ENCODE measurements at places on chromosomes 12 and 14. TPM values are rescaled to one million over a fixed set of nuclear protein-coding genes. Genes with fewer than 3 reads are reported as not detected.

DNA sequence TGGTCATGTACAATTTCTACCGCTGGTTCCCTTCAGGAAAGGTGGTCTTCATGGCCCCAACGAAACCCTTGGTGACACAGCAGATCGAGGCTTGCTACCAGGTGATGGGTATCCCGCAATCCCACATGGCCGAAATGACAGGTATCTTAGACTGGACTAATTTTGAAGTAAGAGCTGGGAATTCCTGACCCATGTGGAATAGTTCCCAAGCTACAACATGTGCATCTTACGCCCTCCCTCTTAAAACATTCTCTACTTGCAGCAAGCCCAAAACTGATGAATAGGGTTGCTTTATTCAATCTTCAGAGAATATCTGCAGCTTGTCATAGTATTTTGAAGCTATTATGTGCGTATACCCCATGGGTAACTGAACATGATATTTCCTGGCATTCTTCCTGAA is 669 bp downstream of the FANCM start:
- DNase-seq = no peak

DNA sequence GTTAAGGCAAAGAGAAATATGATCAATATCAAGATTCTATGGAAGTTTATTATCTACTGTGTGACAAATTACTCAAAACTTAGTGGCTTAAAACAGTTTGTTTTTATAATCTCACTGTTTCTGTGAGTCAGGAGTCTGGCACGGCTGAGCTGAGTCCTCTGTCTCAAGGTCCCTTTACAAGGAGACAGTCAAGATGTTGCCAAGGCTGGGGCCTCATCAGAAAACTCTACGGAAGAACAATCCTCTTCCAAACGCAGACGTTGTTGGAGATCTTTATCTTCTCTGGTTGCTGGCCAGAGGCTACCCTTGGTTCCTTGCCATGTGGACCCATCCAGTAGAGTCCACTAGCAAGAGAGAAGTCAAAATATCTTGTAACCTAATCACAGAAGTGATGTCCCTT is 100.6 kb upstream of the CCND2 start:
- DNase-seq = no peak

DNA sequence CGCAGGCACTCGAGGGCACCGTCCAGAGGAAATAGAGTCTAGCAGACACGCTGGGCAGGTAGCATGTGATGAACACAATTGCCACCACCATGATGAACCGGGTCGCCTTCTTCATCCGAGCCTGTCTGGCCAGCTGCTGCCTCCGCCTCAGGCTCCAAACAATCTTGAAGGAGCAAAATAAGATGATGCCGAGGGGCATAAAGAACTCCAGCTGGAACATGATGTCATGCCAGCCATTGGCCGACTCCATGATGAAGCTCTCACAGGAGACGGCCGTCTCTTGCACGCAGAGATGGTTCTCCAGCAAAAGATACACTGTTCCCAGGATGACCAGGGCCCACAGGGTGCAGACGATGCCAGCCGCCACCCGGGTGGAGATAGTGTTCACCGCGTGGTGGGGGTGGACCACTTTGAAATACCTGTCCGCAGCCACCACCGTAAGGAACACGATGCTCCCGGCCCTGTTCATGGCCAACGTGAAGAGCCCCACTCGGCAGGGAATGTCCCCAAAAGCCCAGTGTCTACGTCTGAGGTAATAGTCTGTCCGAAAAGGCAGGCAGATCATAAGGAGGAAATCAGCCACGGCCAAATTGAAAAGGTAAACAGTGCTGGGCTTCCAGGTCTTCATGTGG is 945 bp downstream of the HCAR1 start:
- DNase-seq = no peak

DNA sequence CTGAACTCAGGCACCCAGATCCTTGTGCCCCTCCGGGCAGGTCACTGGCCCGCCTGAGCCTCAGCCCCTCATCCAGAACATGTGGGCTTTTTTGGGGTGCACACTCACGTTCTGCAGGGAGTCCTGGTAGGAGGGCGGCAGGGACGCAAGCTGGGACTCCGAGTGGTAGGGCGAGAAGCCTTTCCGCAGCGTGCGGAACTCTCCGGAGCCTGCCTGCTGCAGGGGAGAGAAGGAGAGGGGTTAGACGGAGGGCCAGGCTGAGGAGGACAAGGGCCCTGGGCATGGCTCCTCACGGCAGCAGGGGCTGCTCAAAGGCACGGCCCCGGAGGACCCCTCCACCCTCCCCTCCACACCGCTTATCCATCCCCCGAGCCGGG is 40.8 kb downstream of the CCNK start:
- no peak for DNase-seq

The RD3L gene
- total RNA-seq = not detected

The ETFBKMT gene
- total RNA-seq = 0.78 TPM
